Gastrocnemius medialis (tissue), 4 donors: ENCODE measurements at places on chromosomes 5 and 9. TPM values are rescaled to one million over a fixed set of nuclear protein-coding genes. Genes with fewer than 3 reads are reported as not detected.

DNA sequence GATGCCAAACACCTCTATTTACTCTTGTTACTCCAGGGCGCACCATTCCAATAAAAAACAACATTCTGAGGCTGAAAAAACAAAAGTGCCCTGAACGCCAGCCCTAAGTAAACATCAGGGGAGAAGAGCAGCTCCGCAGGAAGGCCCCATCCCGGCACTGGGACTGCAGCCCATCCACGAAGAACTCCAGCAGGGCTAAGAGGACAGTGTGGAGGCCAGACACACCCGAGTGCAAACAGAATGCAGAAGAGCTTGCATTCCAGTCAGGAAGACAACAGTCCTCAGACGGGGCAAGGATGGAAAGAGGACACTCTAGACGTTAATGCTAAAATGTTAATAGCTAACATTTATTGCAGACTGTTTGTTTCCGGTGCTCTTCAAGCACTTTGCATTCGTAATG lies 33.0 kb downstream of the FAM240B start:
- H3K27ac ChIP-seq = no peak overlapping the region
- no peak for DNase-seq
- H3K36me3 ChIP-seq = no peaks in the 10 kb centered on the region
- H3K27me3 ChIP-seq = no peaks in the 10 kb centered on the region
- H3K4me3 ChIP-seq = no peak overlapping the region

CATSPER3 gene
- total RNA-seq = 0.84 TPM

DNA sequence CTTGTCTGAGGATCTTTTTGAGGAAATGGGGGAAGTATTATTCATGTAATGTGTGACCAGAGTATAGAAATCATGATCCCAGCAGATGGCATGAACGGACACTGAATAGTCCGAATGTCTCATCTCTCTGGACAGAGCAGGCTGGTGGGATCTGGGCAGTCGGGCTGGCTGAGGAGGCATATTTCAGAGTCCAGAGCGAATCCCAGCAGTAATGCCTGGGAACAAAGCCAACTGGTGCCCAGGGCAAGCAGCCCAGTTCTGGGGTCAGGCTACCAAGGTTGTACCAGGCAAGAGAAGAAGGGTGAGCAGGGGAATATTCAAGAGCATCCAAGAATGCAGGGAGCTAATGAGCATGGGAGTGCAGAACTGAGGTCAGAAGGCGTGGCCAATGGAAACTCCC lies 306.4 kb downstream of the ZSWIM6 start:
- H3K36me3 ChIP-seq = no peaks in the 10 kb centered on the region
- no peak overlapping the region for H3K27ac ChIP-seq
- no peak for DNase-seq
- H3K4me1 ChIP-seq = no peaks in the 10 kb centered on the region
- H3K27me3 ChIP-seq = no peaks in the 10 kb centered on the region
- H3K4me3 ChIP-seq = no peak overlapping the region

GRCh38 chr5:142915813-142916424 lies 145.7 kb downstream of the ARHGAP26 start:
- no peaks in the 10 kb centered on the region for H3K36me3 ChIP-seq
- H3K27ac ChIP-seq = no peak overlapping the region
- no peaks in the 10 kb centered on the region for H3K27me3 ChIP-seq
- H3K4me1 ChIP-seq = no peaks in the 10 kb centered on the region
- H3K4me3 ChIP-seq = no peak overlapping the region
- DNase-seq = no peak

DNA sequence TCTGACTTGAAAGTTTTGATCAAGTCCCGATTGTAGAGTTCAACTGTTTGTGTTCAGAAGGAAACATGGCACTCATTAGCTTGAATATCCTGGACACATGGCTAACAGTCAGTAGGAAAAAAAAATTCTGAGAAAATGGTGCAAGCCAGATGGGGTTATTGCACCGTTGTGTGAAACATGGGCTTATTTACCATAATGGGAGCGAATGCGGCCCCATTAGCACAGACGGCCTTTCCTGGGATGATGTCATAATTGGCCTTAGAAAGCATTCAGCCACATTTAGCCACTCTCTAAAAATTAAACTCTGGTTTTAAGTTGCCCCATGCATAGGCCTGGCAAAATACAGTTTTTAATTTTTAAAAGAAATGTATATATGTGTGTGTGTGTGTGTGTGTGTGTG lies 112.1 kb downstream of the IRX2 start:
- H3K27me3 ChIP-seq = no peaks in the 10 kb centered on the region
- H3K4me1 ChIP-seq = no peaks in the 10 kb centered on the region
- H3K27ac ChIP-seq = no peak overlapping the region
- H3K4me3 ChIP-seq = no peak overlapping the region
- H3K36me3 ChIP-seq = no peaks in the 10 kb centered on the region

PTGS1 gene
- 1.0 TPM for total RNA-seq

GRCh38 chr9:89602978-89603766 lies 1.6 kb upstream of the GADD45G start:
- H3K27me3 ChIP-seq = no peaks in the 10 kb centered on the region
- peak; percentile 82 for DNase-seq
- peaks cover 19% of the 10 kb centered on the region for H3K4me1 ChIP-seq
- peak overlapping the region; percentile 94 for H3K27ac ChIP-seq

DNA sequence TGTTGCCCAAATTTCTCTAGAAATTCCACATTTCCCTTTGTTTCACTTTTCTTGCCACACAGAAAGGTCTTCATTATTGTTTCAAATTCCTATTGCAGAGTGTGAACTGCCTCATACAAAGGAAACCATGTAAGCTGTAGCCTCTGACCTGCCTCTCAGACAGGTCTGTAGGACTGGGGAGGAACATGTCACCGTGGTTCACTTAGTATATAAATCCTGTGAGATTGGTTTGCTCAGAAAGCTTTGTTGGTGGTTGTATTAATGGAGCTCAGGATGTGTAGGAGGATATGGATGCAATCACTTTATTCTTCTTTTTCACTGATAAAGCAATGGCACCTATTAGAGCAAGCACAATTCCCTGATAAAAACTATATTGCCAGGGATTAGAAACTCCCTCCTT lies 4.2 kb downstream of the SGCD start:
- H3K4me1 ChIP-seq = peaks cover 39% of the 10 kb centered on the region
- no peak overlapping the region for H3K4me3 ChIP-seq
- H3K27me3 ChIP-seq = no peaks in the 10 kb centered on the region
- peak overlapping the region; percentile 83 for H3K27ac ChIP-seq
- no peak for DNase-seq
- H3K36me3 ChIP-seq = no peaks in the 10 kb centered on the region

SPATA31A1 gene
- total RNA-seq = not detected

DNA sequence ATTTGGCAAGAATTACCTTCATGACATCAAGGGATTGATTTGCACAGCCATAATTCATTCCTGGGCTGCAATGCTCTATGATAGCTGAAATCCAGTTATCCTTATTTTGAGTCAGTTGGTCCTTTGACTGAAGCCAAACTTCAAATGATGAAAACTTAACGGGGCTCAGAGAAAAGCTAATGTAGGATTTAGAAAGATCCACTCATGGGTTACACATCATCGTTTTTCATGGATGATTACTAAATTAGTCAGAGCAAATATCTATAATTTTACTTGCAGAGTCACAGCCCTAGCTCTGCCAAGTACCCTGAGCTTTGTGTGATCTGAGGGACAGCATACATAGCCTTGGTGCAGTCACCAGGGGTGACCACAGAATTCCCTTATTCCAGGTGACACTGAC lies 27.3 kb upstream of the MUSK start:
- no peaks in the 10 kb centered on the region for H3K27me3 ChIP-seq
- H3K4me1 ChIP-seq = no peaks in the 10 kb centered on the region
- no peak for DNase-seq
- no peaks in the 10 kb centered on the region for H3K36me3 ChIP-seq
- H3K4me3 ChIP-seq = no peak overlapping the region

ELL2 gene
- total RNA-seq = 35.2 TPM

SHOC1 gene
- not detected for total RNA-seq

DNA sequence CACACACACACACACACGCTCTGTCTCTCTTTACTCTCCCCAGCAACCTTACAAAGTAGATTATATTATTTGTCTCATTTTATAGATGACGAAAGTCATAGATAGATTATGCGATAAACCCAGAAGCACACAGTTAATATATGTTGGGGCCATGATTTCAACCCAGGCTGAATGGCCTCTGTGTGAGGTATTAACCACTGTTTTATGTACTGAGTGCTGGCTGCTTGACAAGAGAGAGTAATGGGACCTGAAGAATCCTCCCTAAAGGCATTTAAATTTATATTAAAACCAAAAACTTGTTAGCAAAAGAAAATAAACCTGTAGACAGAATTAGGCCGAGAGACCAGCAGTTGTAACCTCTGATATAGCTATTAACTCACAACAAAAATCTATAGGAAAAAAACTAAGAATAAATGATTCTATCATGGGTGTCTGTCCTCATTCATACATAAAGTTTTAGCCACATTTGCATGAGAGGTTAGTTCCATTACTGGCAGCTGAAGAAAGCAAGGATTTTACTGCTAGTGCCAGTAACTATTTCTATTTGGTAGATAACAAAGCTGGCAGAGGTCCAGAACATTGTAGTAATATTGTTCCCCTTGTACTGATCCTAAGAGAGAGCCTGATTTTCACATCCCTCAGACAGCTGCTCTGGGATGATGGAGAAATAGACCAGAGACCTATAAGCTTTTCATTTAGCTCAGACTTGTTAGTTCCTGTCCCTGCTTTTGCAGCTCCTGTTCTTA lies 250.9 kb downstream of the ADGRV1 start:
- H3K4me3 ChIP-seq = no peak overlapping the region
- H3K27me3 ChIP-seq = no peaks in the 10 kb centered on the region
- DNase-seq = no peak
- no peaks in the 10 kb centered on the region for H3K4me1 ChIP-seq
- H3K36me3 ChIP-seq = no peaks in the 10 kb centered on the region

DNA sequence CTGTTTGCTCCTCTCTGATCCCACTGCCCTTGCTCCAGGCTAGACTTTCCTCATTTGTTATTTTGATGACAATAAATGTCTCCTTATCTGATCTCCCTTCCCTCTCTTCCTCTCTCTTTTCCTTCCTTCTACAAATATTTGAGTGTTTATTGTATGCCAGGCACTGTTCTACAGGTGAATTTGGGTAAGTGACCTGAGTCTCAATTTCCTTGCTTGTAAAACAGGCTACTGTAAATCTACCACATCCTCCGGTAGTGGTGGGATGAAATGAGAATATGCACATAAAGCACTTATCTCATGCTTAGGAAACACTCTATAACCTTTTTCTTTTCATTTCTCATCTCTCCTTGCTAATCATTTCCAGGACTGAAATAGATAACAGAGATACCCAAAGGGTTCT lies 86.4 kb downstream of the HMHB1 start:
- DNase-seq = no peak
- H3K4me3 ChIP-seq = no peak overlapping the region
- no peak overlapping the region for H3K27ac ChIP-seq
- no peaks in the 10 kb centered on the region for H3K36me3 ChIP-seq
- H3K27me3 ChIP-seq = no peaks in the 10 kb centered on the region

- no peak overlapping the region for H3K4me3 ChIP-seq
- H3K4me1 ChIP-seq = no peaks in the 10 kb centered on the region
- no peak for DNase-seq
- no peak overlapping the region for H3K27ac ChIP-seq
These were observed 132.8 kb downstream of the MUSK start for GRCh38 chr9:110801426-110801825.

DNA sequence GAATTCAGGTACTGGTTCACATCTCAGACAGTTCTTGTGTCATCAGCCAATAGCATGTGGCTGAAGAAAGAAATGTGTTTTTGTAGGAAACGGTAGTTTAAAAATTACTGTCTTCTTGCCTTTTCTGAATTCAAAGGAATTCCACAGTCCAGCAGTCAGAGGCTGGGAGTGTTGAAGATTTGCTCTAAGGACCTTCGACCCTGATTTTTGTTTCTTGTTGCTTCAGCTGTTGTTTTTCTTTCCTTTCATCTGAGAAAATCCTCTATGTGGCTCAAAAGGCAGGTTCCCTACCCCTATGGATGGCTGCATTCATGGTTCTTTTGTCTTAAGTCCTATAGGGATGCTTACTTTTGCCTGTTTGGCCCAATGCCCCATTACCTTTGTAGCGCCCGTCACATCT lies 304.9 kb downstream of the TMEM167A start:
- no peaks in the 10 kb centered on the region for H3K27me3 ChIP-seq
- DNase-seq = no peak
- no peak overlapping the region for H3K27ac ChIP-seq
- no peak overlapping the region for H3K4me3 ChIP-seq

- no peak for DNase-seq
- peaks cover 30% of the 10 kb centered on the region for H3K27me3 ChIP-seq
- no peak overlapping the region for H3K27ac ChIP-seq
- H3K36me3 ChIP-seq = no peaks in the 10 kb centered on the region
- H3K4me1 ChIP-seq = no peaks in the 10 kb centered on the region
These were observed 131.9 kb downstream of the MRPL36 start for GRCh38 chr5:1667648-1668140.

GRCh38 chr9:107336718-107337360 lies 53.8 kb downstream of the RAD23B start:
- peak overlapping the region; percentile 57 for H3K27ac ChIP-seq
- H3K4me3 ChIP-seq = no peak overlapping the region
- no peaks in the 10 kb centered on the region for H3K36me3 ChIP-seq
- no peaks in the 10 kb centered on the region for H3K27me3 ChIP-seq
- DNase-seq = no peak

GRCh38 chr5:113065626-113066025 lies 89.0 kb downstream of the DCP2 start:
- H3K27me3 ChIP-seq = no peaks in the 10 kb centered on the region
- H3K27ac ChIP-seq = no peak overlapping the region
- no peaks in the 10 kb centered on the region for H3K36me3 ChIP-seq
- DNase-seq = no peak
- H3K4me1 ChIP-seq = no peaks in the 10 kb centered on the region

DNA sequence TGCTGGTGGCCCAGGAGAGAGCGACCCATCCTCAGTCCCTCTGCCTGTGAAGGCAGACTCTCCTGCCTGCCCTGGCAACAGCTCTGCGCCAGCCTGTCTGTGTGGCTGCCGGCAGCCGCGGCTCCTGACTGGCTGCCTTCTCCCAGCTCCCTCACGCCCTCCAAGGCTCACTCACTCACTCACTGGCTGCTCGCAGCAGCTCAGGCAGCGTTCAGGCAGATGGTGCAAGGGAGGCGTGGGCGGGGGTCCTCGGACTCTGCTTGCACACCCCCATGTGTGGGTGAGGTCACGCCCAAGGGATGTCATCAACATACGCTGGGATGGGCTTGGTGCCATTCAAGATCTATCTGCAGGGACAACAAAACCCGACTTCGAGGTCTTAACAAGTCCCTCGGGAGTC lies 66.7 kb downstream of the DAB2IP start:
- no peak overlapping the region for H3K27ac ChIP-seq
- H3K27me3 ChIP-seq = no peaks in the 10 kb centered on the region
- no peak for DNase-seq
- peaks cover 93% of the 10 kb centered on the region for H3K4me1 ChIP-seq
- H3K36me3 ChIP-seq = no peaks in the 10 kb centered on the region

- H3K27ac ChIP-seq = no peak overlapping the region
- peaks cover 20% of the 10 kb centered on the region for H3K4me1 ChIP-seq
- H3K36me3 ChIP-seq = no peaks in the 10 kb centered on the region
- H3K4me3 ChIP-seq = no peak overlapping the region
These were observed 21.5 kb upstream of the ARHGAP26 start for GRCh38 chr5:142748568-142749249.

GRCh38 chr9:93223260-93224180 lies 39.6 kb downstream of the WNK2 start:
- no peak overlapping the region for H3K4me3 ChIP-seq
- H3K4me1 ChIP-seq = peaks cover 58% of the 10 kb centered on the region
- no peaks in the 10 kb centered on the region for H3K36me3 ChIP-seq
- no peaks in the 10 kb centered on the region for H3K27me3 ChIP-seq
- H3K27ac ChIP-seq = peak overlapping the region; percentile 98

NPR3 gene
- total RNA-seq = 4.9 TPM

CHSY3 gene
- total RNA-seq = 1.7 TPM

IFNK gene
- not detected for total RNA-seq

- no peak overlapping the region for H3K27ac ChIP-seq
- DNase-seq = no peak
- no peak overlapping the region for H3K4me3 ChIP-seq
- no peaks in the 10 kb centered on the region for H3K4me1 ChIP-seq
- peaks cover 21% of the 10 kb centered on the region for H3K27me3 ChIP-seq
- no peaks in the 10 kb centered on the region for H3K36me3 ChIP-seq
These were observed 90.1 kb downstream of the LMX1B start for GRCh38 chr9:126703866-126704156.
